Stimulated activated CD4-positive, alpha-beta T cell treated with anti-CD3 and anti-CD28 coated beads, Interleukin-2, amount 100 ng/mL, for 4 hours (primary cell): ENCODE measurements at places on chromosomes 12 and 14.

GRCh38 chr12:52524241-52524897 is 4.2 kb upstream of the KRT5 start:
- DNase-seq: no peak

DNA sequence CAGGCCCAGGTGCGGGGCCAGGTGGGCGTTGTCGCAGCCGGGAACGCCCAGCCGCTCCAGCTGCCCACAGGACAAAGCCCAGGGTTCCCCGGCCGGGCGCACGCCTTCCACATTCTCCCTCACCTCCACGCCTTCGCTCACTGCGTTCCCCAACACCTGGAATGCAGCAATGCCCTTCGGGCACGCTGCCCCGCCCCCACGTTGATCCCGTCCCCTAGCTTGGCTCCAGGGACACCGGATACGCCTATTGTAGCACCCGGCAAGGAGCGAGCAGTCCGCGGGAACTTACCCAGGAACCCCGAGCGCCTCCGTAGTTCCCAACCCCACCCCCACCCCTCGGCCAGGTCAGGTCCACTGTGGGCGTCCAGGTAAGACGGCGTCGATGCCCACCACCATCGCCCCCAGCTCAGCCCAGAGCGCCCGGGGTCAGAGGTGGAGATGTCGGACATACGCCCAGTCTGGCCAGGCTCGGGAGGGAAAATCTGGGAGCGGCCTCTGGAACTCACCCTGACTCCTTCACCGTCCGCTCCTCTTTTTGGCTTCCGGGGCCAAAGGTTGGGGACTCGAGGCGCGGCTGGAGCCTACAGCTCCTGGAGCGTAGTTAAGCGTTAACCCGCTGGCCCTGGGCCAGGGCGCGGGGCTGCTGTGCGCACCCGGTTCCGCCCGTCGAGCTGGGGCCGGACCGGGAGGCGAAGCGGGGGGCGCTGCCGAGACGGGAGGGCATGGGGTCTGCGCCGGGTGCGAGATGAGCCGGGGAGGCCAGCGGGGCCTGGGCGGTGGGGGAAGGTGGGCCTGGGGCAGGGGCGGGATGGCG is 594 bp upstream of the CEP170B start:
- DNase-seq: no peak

GRCh38 chr12:46959502-46959901 is 119.9 kb upstream of the PCED1B start:
- no peak for DNase-seq

GRCh38 chr12:34400411-34400881 is 378.1 kb downstream of the ALG10 start:
- DNase-seq: no peak

- no peak for DNase-seq
These were observed 3.1 kb upstream of the KIF26A start for GRCh38 chr14:104135121-104135903.

- no peak for DNase-seq
These were observed 382.6 kb downstream of the SNAPC1 start for GRCh38 chr14:62144863-62145262.

DNA sequence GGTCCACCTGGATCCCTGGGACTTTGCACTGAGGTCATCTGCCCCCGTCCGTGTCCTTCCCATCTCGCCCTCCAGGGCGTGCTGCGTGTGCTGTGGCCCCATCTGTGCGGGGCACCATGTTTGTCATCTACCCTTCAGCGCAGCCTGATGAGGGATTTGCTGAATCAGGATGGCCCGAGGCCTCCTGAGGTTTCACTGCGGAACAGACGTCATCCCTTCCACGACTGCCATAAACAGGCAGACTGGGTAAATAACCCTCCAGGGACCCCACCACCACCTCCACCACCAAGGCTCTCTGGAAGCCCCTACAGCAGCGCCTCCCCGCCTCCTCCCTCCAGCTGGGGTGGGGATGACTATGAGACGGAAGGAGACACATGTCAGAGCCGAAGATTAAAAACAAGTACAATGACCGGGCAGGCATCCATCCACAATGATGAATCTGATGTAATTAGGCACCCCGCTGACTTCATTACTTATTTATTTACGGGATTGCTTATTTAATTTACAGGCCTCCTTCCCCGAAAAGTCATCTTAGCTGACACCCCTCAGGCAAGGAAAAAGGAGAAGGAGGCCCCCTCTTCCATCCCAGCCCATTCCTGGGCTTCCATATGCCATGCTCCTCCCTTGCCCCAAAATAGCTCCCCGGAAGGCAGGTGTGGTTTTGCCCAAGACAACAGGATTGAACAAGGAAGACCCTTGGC is 39.4 kb downstream of the NCOR2 start:
- no peak for DNase-seq

DNA sequence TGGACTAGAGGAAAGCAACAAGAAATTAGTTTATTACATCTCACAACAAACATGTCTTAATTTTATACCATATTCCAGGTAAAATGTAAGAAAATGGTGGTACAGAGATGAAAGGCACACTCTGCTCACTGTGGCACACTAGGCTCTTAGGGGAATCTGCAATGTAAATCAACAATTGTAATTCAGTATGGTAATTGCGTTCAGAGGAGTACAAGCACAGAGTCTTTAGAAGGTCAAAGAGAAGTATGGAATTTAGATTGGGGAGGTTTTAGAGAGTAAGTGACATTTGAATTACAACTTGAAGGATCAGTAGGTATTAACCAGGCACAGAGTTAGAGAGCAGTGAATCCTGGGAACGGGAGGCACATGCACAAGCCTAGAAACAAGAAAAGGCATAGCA is 694.0 kb upstream of the USP15 start:
- DNase-seq: no peak

- DNase-seq: no peak
These were observed 599.3 kb downstream of the SLC6A15 start for GRCh38 chr12:84313323-84313675.

DNA sequence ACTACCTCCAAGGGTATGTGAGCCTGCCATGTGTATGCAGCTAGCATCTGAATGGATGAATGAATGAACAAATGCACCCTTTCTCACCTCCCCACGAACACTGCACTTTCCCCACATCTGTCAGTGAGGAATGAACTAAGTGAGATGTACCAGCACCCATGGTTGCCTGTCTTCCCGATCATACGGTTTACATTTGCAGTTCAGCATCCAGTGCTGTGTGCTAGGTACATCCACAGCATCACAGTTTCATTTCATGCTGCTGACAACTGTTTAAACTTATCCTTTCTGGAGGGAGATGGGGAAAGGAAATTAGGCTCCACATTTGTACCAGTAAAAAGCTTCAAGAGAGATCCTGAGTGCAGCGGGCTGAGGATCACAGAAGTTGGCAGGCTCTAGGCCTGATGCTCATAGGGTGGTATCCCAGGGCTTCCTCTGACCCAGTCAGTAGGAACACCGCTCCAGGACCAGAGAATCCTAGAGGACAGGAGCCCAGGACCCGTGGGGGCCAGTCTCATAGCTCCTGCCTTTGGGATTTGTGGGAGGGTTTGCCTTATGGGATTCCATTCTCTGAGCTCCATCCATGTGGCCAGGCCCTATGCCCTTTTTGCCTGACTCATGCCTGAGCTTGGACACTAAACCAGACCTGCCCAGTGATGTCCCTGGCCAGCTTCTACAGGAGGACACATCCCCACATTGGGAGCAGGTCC is 294.5 kb downstream of the CACNA1C start:
- DNase-seq: no peak

DNA sequence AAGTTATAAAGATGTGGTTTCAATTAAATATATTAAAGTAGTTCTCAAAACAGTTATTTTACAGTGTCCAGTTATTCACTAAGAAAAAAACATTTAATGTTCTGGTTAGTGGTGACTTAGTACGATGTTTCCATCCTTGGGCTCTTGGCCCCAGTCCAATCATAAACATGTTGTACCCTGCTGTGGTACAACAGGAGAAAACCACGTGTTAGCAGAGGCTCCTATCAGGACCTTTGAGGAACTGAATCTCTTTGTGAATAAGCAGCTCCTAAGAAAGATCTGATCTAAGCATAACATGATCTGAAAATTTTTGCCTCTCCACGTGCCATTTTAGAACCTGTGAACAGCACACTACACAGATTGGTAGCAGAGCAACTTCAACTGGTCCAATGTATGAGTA is 234.0 kb downstream of the SYT1 start:
- no peak for DNase-seq

DNA sequence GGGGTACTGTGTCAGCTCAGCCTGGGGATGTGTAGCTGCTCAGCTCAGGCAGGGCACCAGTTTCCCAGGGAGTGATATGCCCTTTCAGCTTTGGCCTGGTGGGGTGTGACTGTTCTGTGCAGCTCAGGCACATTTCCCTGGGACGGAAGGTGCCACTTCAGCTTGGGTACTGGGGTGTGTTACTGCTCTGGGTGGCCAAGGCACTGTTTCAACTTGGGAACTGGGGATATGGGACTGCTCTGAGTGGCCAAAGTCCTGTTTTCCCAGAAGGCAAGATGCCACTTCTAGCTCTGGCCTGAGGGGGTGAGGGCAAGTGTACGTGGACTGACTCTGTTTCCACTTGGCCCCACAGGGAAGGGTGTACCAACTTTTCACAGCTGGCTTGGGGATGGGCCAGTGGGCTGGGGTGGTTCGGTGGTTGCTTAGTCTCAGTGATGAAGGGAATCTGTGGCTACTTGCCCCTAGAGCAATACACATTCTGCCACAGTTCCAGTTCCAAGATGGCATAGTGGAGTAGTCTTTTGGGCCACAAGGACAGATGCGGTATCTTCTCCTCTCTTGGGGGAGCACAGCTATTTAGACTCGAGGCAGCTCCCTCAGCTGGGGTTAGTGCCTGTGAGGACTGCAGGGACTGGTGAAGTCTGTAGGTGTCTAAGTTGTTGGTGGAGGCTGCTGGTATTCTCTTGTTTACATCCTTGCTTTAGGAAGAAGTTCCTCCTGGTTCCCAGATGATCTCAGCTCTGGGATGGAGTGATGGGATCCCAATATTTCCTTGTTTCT is 26.4 kb downstream of the TBC1D15 start:
- DNase-seq: no peak
